ENCODE measurements at places on chromosomes 5 and 9.
A peak's percentile ranks its signal among the peaks of the same experiment; 100 is the strongest.

DNA sequence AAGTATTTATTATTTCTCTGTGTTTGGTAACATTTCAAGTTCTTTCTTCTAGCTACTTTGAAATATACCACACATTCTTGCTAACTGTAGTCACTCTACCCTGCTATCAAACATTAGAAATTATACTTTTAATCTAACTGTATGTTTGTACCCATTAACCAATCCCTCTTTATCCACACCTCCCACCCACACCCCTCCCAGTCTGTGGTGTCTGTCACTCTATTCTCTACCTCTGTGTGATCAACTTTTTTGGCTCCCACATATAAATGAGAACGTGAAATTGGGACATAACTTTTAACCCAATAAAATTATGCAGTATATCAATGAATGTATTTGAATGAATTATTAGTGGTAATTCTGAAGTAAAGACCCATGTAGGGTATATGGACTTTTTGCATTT, 79.7 kb downstream of the PBX3 start:
- DNase-seq, result no peak

GRCh38 chr5:93603793-93604643, 21.0 kb downstream of the NR2F1 start:
- DNase-seq, result no peak

- no peak for DNase-seq
Measured at GRCh38 chr5:123783421-123783820, 271.4 kb downstream of the CSNK1G3 start.

DNA sequence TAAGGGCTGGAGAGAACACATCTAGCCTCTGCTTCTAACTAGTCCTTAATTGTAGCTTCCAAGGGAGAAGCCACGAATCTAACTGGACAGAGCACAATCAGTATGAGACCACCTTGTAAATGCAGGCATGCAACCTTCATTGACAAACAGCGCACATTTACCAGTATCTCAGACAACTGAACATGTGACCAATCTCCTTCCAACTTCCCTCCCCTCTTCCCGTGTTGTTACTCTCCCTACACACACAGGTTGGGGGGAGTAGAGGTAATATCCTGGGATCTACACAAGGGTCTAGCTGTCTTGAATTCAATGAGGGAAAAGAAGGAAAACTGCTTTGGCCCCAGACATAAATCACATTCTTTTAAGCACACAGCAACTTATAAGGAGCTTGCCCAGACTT, 77.6 kb downstream of the LIFR start:
- DNase-seq, result no peak

DNA sequence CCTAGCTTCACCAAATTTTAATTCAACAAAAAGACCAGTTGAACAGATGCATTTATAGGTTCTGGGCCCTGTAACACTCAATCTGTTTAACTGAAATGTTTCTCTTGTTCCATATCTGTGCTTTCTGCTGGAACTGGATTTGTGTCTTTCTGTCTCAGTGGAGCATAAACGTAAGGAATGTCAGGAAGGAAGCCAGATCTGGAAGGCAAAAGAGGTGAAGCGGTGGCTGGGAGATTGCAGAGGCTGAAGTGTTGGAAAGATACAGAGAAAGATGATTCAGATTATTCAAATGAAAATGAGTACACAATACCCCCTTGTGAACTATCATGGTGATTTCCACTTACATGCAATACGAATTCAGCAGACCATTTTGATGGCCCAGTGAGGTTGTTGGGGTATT, 406.8 kb downstream of the BRINP1 start:
- no peak for DNase-seq

- DNase-seq, result no peak
Measured at GRCh38 chr5:149356391-149356790, 1.5 kb upstream of the PCYOX1L start.

- no peak for DNase-seq
Measured at GRCh38 chr9:111193095-111193494, 136.9 kb downstream of the OR2K2 start.

DNA sequence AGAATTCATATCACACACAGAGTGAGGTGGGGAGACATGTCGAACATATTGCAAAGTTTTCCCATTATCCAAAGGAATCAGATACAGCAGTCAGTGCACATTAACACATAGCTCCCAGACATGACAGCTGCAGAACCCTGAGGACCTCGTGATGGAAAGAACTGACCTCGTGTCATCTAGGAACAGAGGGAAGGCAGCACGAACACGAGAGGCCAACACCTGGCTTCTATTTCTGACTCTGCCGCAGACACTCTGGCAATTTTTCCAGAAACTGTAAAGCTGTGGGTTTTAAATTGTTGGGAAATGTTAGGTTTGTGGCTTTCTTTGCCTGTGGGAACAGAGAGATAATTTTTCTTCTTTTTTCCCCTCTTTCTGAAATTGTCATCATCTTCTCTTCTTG, 315.0 kb upstream of the PIK3R1 start:
- no peak for DNase-seq

DNA sequence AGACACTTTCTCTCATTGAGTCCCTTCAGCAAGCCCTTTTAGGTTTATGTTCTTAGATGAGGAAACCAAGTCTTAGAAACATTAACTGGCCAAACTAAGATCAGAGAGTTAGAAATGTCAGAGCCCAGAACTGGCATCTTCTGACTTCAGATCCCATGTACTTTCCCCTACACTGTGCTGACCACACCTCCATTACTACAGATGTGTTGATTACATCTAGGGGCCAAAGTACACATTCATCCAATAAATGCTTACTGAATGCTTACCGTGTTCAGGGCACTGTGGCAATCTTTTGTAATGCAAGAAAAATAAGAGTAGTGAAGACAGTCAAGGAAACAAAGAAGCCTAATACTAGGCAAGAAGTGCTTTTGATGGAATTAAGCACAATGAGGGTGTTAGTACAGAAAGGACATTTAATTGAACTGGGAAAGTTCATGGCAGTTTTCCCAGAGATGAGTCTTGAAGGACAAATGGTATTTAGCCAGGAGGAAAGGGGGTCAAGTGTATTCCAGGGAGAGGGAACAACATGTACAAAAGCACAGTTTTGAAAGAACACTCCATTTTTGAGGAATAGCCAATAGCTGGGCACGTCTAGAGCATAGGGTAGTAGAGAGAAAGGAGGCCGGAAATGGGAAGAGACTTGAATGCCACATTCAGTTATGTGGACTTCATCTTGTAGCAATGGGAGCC, 89.7 kb upstream of the CDKN2B start:
- DNase-seq, result no peak

DNA sequence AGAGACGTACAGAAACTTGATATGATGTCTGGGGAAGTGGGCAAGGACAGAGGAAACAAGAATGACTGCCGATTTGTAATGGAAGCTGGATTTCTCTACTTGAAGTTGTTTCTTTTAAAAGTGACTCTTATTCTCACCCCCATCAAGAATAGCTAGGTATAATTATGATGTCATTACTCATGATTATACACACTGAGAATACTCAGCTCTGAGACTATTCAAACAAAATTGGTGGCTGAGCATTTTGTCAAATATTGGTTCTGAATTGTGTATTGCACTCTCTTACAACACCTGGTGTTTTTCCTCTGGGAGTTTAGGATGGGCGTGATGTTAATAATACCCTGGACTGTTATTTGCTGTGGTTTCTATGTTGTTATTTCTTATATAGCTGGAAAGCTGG, 46.3 kb downstream of the MAST4 start:
- DNase-seq, result no peak

DNA sequence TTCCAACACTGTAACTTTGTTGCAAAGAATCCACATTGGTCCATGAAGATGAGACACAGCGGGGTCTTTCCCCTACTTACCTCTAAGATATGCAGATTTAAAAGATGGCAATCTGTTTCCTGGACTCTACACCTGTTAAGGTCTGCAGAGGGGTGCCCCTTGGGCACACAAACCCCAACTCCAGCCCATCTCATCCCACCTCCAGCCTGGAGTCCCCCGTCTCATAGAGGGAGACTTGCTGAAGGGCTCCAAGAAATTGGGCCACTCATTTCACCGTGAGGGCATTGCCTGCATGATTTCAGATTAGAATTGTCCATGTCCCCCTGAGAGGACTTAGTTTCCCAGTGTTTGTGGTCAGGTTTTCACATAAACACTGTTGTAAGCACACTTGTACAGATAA, 365.7 kb downstream of the IRX2 start:
- DNase-seq, result no peak

GRCh38 chr5:19928562-19929421, 59.2 kb downstream of the CDH18 start:
- peak; percentile 72 for DNase-seq

- DNase-seq, result no peak
Measured at GRCh38 chr9:134698587-134699342, 57.2 kb downstream of the COL5A1 start.

DNA sequence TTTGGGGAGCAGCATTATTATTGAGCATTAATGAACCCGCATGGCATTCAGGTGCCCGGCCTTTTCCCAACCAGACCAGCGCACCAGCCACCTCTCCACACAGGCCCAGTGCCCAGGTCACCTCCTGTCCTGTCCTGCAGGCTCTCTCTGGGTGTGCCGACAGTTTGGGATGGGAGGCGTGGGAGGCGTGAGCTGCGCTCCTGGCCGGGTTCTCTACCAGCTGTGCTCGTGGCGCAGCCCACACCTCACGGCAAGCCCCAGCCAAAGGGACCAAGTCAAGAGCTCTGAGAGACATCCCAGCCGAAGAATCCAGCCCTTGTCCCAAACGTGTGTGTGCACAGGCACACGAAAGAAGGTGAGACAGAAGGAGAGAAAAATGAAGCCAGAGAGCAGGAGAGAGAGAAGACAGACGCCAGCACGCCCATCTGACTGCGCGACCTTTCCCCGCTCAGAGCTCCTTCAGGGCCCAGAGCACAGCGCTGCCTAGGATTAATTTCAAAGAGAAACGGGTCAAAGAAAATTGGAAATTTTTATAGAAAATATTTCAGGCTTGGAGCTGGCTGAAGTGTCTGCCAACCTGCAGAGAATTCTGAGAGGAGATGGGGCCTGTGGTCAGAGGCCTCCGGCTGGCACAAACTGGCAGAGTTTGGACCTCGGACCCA, 81.7 kb downstream of the ADAMTS2 start:
- no peak for DNase-seq

GRCh38 chr5:136066661-136067271, 38.0 kb downstream of the TGFBI start:
- DNase-seq, result no peak

DNA sequence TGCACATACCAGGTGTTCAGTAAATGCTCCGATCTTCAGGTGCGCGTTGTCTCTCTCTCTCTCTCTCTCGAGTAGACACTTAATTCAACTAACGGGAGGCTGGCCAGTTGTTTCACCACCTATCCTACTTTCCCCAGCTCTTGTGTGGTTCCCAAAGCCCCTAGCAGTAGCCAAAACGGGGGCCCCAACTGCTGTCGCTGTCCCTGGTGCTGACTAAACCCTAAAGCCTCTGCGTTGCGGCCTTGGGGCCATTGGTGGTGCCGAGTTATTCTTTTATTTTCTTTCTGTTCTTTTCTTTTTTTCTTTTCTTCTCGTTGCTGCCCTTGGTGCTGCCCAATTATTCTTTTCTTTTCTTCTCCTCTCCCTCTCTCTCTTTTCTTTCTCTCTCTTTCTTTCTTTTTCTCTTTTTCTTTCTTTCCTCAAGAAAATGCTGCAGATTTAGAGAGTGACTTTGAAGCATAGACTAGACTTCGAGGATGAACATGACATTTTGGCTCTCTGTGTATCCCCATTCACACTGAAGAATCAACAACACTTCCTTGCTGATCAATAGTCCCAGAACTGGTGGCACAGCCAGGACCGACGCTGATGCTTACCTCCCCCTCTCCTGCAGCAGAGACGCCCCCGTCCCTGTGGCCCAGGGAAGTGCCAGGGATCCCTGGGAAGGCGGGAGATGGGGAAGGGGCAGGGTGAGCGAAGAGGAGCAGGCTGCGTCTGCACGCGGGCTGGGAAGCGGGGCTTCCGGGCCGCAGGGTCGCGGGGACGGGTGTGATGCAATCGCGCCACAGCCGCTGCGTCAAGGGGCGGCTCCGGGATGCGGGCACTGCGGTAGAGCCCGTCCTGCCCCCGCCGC, at the start of gene FBLL1:
Gene FBLL1, plus strand, starts transcription at position 785 of the 853 bp plus-strand sequence. CDS start 200 bp downstream, outside the sequence.
- DNase-seq, result no peak

All from HS-27A (cell line).